ENCODE measurements at places on chromosomes 11 and 22. TPM values are rescaled to one million over a fixed set of nuclear protein-coding genes. Genes with fewer than 3 reads are reported as not detected.

DNA sequence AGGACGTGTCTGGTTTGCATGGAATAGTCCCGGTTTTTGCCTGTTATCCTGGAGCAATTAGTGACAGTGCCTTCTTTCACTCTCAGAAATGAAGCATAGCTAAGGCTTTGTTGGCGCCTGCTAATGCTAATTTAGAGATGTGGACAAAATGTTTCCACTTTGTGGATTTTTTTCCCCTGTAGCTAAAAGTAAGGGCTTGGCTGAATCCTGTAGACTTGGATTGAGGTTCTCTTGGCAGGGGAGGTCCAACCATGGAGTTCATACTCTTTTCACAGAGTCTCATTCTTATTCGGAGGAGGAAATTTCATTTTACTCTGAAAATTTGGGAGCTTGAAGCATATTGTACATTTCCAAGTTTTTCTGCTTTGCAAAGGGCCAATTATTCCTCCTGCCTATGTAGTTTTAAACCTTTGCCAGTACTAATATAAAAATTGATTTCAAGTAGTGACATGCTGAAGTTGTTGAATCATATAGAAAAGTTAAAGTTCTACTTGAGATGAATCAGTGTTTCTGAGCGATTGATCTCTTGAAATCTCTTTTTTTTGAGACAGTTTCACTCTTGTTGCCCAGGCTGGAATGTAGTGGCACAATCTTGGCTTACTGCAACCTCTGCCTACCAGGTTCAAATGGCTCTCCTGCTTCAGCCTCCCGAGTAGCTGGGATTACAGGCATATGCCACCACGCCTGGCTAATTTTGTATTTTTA is 20.0 kb downstream of the PPFIA1 start:
- no peak for DNase-seq

GRCh38 chr22:22810018-22810427 is 77.6 kb upstream of the IGLL5 start:
- DNase-seq: peak; percentile 49

DNA sequence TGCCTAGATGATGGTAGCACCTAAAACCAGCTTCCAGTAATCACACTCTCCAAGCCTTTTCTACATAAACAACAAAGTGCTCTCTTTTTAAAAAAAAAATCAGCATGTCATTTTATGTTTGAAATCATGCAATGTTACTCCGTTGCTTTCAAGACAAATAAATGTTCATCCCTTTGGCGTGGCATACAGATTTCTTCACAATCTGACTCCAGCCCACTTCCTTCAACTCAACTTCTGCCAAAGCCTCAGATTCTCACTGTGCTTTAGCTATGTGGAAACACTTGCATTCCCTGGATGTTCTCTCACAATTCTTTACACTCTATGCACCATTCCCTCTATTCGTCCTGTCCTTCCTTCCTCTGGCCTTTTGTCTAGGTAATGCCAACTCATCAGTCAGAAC is 206.3 kb upstream of the BLID start:
- peak; percentile 51 for DNase-seq

The DERL3 gene
- total RNA-seq: 15.1 TPM

The TMEM109 gene
- total RNA-seq: 128 TPM

The GDPD5 gene
- 24.7 TPM for total RNA-seq

DNA sequence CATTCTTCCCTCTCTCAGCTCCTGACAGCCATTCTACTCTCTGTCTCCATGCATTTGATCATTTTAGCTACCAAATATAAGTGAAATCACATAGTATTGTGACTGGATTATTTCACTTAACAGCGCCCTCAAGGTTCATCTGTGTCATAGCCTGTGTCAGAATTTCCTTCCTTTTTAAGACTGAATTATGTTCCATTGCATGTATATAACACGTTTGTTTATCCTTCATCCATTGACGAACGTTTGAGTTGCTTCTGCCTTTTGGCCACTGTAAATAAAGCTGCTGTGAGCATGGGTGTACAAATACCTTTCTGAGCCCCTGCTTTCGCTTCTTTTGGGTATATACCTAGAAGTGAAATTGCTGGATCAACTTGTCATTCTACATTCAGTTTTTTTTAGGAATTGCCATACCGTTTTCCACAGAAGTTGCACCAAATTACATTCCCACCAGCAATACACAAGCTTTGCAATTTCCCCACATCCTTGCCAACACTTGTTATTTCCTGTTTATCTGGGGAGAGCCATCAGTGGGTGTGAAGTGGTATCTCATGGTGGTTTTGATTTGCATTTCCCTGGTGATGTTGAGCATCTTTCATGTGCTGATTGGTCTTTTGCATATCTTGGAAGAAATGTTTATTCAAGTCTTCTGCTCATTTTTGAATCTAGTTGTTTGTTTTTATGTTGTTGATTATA is 17.5 kb downstream of the GLB1L2 start:
- no peak for DNase-seq

GRCh38 chr11:78212586-78213371 is 24.1 kb downstream of the USP35 start:
- no peak for DNase-seq

- no peak for DNase-seq
These were observed 30.2 kb upstream of the BID start for GRCh38 chr22:17804331-17805080.

DNA sequence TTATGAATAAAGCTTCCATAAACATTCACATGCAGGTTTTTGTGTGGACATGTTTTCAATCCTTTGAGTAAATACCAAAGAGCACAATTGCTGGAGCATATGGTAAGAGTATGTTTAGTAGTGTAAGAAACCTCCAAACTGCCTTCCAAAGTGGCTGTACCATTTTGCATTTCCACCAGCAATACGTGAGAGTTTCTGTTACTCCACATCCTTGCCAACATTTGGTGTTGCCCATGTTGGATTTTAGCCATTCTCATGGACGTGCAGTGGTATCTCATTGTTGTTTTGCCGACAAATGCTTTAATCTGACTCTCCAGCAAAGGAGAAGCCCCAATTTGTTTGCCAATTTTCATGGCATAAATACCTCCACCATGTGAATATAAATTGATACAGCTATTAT is 103.9 kb upstream of the TMEM45B start:
- no peak for DNase-seq

- peak; percentile 23 for DNase-seq
These were observed at the start of gene ABCG4 for GRCh38 chr11:119149018-119149785. Gene ABCG4, plus strand, starts transcription at chr11:119149052. Its CDS starts 914 bp downstream, at chr11:119149966.

The KCNC1 gene
- total RNA-seq: not detected

The BSCL2 gene
- total RNA-seq: 30.7 TPM

The IFITM10 gene
- 18.8 TPM for total RNA-seq

The SERHL2 gene
- total RNA-seq: 3.3 TPM

GRCh38 chr11:134911514-134912180 is 499.6 kb upstream of the B3GAT1 start:
- DNase-seq: no peak

GRCh38 chr11:9473408-9473807 is 12.6 kb downstream of the ZNF143 start:
- no peak for DNase-seq

- DNase-seq: no peak
These were observed 14.1 kb upstream of the CALCB start for GRCh38 chr11:15059132-15059915.

DNA sequence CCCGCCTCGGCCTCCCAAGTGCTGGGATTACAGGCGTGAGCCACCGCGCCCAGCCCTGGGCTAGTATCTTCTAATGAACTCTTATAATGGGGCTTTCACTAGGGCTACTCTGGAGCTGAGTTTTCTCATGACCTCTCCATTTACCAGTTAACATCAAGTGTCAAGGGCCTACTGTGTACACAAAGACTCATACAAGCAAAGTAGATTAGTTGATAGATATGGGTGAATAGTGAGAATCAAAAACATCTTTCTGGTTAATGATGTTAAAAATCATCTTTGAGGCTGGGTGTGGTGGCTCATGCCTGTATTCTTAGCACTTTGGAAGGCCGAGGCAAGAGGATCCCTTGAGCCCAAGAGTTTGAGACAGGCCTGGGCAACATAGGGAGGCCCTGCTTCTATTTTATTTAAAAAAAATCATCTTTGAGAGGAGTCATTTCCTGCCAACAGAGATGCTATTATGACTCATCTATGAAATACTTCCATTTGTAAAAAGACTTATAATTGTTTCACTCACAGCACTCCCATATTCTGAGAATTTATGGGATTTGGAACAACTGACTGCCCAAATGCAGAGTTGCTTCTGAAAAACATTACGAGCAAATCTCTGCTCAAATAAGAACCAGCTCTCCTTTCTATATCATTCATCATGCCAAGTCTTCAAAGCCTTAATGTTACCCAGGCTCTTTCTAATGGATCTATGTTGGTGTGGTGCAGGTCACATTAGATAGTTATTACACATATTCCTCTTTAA is 57.0 kb downstream of the GDPD4 start:
- no peak for DNase-seq

DNA sequence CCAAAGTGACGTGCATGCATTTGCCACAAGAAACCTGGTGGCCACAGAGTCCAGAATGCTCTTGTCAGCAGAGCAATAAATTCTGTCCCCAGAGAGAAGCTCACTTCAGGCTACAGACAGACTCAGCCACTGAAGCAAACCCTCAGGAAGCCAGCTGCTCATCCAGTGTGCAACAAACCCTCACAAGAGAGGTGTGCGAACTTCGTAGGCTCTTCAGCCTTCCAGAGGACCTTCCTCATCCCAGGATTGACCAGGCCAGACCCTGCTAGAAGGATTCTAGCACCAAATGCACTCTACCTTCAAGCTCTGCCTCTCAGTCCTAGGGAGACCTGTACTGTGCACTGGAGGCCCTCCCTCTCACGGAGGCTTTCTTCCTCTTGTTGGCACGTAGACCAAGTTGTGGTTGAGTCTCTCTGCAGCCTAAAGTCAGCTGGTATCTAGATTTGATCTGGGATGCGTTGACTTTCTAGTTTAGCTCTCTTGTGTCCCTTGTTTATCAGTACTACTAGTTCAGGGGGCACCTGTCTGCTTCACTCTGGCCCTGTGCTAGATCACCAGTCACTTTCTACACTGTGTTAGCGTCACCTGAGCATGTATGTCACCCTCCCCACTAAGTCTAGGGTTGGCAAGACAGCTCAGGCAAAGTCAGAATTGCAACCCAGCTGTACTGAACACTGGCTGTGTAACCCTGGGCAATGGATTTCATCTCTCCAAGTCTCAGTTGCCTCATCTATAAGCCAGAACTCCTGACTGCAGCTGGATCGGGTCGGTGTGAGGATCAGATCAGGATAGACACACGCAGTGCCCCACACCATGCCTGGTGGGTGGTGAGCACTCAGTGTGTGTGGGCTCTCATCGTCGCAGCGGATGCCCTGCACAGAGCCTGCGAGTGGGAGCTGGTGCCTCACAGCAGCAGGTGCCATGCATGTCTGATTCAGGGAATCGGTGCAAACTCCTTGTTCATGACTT is 22.1 kb upstream of the TMPRSS13 start:
- DNase-seq: no peak

GRCh38 chr11:102843489-102843888 is at the start of gene MMP3:
Gene MMP3, minus strand, starts transcription at chr11:102843609. Its CDS starts 63 bp downstream, at chr11:102843546.
- DNase-seq: no peak

Data from lung (tissue), 17 donors.